ENCODE measurements at places on chromosomes 6 and 20.

- DNase-seq: no peak
Measured at GRCh38 chr6:76862936-76863335, 600.4 kb downstream of the HTR1B start.

- peak; percentile 31 for DNase-seq
Measured at GRCh38 chr6:14975471-14975817, 270.4 kb upstream of the JARID2 start.

DNA sequence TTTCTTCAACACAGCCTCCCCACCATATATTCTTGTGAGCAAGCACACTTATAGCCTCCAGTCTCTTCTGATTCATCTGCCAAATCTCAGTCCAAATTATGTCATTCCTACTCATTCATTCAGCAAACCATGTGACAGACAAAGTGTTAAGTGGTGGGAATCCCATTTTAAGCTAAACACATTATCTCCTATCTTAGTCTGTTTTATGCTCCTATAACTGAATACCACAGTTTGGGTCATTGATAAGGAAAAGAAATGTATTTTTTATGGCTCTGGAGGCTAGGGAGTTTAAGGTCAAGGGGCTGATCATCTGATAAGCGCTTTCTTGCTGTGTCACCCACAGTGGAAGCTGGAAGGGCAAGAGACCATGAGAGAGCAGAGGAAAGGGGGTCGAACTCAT, 23.9 kb upstream of the SMIM13 start:
- peak; percentile 4 for DNase-seq

DNA sequence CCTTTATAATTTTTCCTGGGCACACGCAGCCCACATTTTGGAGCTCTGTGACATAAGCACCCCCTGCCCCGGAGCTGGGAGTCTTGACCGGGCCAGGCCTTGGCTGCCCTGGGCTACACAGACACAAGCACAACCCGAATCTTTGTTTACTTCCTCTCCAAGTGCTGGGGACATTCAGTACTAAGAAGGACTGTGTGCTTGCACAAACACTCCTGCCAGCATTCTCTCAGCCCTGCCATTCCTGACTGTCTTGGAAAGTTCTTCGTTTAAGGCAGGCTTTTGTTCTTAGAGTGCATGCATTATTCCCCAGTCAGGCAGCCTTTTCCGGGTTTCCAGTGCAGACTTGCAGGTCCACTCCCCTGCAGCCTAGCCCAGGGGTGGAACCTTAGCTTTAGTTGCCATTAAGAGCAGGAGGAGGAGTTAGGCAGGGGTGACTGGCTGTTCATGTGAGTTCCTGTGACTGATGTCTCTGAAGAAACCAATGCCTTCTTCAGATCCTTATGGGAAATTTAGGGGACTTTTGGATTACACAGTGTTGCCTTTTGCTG, 28.6 kb downstream of the FOXO3 start:
- DNase-seq: peak; percentile 56

DNA sequence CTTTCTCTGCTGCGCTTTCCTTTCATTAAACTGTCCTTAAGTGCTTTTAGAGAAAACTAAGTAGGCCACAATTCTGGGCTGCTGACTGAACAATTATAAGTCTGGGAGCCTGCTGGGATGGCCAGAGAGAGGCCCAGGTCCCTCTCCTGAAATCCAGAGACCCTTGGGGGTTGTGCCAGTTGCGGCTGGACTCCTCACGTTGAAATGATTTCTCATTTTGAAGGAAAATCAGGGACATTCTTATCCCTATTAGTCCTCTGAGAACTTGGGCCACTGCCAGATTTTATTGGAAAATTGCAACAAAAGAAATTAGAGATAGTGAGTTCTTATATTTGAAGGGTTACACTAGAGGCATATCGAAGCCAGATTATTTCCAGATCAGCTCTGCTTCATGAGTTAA, 145.1 kb downstream of the CLIC5 start:
- DNase-seq: no peak

DNA sequence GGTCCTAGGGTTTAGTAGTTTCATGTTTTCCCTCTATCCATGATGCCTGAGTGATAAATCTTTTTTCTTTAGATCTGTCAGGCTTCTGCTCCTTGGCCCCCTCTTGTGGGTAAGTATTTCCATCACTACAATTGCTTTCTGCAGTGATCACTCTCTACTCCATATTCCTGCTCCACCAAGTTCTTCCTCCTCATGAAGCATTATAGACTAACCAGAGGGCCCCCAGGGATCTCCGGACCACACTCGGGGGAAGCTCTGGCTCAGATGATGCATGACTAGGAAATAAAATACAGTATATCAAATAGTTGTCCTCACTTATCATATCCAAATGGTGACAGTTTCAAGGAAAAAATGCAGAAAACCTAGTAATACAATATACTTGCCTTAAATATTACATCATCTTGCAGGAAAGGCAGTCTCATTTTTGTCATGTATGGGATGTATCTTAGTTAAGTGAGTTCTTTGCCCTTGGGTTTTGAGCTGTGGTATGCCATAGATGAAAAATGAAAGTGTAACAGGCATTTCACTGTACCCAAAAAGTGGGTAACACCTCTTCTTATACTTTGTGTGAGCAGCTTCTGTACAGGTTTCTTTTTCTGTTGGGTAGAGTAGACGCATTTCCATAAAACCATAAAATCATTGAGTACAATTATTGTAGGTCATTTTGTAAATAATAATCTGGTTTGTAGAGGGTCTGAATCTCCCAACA, 200.9 kb upstream of the EYA4 start:
- DNase-seq: peak; percentile 6
